HFFc6 (cell line): ENCODE measurements at places on chromosomes 6 and 20. TPM values are rescaled to one million over a fixed set of nuclear protein-coding genes. Genes with fewer than 3 reads are reported as not detected.

KCNG1 gene
- 3.3 and 4.4 TPM in 2 replicates for total RNA-seq

GPR6 gene
- not detected in 3 replicates for total RNA-seq

TRAPPC3L gene
- total RNA-seq, result 0.30 to 0.40 TPM in 2 of 3 replicates, not detected in the other

DNA sequence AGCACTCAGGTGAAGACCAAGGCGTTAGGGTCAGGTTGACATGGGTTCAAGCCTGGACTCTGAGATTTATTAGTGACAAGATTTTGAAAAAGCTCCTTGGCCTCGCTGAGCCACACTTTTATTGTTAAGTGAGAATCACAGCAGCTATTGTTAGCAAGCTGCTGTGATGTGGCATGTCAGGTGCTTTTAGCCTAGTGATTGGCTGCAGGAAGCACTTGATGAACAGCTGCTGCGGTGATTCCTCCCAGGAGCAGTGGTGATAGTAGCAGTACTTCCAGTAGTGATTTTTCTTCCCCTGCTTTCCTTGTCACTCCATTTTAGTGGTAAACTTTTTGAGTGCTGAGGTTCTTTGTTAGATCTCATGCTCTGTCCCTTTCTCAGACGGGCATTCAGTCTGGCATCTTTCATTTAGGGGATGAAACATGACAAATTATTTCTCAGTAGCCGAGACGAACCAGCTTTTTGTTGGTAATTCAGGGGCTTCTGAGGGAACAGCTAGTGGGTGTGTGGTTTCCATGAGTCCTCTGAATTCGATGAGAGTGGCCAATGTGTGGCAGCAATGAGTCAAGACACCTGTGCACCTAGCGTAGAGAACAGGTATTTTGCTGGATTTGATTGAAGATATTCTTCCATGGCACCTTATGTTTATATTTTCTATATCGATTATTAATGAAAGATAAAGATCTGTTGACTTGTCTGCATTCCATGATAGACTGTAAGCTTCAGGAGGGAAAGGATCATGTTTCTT is 696.7 kb downstream of the DHX35 start:
- no peak overlapping the region for H3K27ac ChIP-seq

DNA sequence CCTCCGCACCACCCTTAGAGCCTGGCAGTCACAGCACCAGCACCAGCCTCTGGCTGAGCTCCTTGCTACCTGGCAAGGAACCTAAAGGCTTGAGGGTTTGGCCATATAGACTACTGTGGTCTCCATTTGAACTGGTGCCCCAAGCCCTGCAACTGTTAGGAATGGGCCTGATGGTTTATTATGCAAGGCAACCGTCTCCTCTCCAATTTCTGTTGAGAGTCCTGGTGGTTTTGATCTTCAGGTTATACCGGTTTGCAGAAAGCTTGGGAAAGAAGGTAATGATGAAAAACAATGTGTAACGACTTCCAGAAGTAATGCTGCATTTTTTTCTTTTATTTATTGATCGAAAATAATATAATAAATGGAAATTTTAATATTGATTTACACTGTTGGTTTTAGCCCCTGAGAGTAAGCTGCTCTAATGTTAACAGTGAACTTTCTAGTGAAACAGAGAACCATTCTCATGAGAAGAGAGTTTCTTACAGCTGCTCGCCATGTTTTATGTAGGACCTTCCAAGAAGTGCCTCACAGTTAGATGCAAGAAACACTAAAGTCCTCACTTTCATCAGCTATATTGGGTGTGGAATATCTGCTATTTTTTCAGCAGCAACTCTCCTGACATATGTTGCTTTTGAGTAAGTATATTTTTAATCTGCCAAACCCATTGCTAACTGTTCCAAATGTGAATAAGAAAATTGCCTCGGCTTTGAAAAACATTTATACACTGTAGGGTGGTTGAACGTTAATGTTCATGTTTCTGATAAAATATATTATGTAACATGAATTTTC is 112.8 kb downstream of the ADGRG6 start:
- H3K27ac ChIP-seq, result peak overlapping the region; percentile 91
- H3K4me1 ChIP-seq, result peaks cover 76% of the 10 kb centered on the region
- peak overlapping the region; percentile 55; the same call in 1 of the 2 replicates for H3K4me3 ChIP-seq
- DNase-seq, result no peak
